ENCODE measurements at places on chromosomes 3 and 15.

- DNase-seq: no peak
These were observed 41.4 kb downstream of the SUMF1 start for GRCh38 chr3:4425707-4426106.

- no peak for DNase-seq
These were observed 437.8 kb downstream of the RBMS3 start for GRCh38 chr3:29718661-29719065.

GRCh38 chr3:123834631-123835030, 49.5 kb downstream of the MYLK start:
- DNase-seq: peak; percentile 87

GRCh38 chr15:35973029-35973428, 427.1 kb upstream of the DPH6 start:
- DNase-seq: no peak

- DNase-seq: peak; percentile 13
These were observed 53.4 kb upstream of the EIF5A2 start for GRCh38 chr3:170961616-170962400.
